Right cardiac atrium (tissue), 5 donors: ENCODE measurements at places on chromosomes 5 and 9.

GRCh38 chr9:133151041-133151440 is 12.7 kb downstream of the GBGT1 start:
- peak; percentile 53 for DNase-seq

GRCh38 chr9:135670721-135671590 is 7.8 kb downstream of the LCN9 start:
- no peak for DNase-seq

DNA sequence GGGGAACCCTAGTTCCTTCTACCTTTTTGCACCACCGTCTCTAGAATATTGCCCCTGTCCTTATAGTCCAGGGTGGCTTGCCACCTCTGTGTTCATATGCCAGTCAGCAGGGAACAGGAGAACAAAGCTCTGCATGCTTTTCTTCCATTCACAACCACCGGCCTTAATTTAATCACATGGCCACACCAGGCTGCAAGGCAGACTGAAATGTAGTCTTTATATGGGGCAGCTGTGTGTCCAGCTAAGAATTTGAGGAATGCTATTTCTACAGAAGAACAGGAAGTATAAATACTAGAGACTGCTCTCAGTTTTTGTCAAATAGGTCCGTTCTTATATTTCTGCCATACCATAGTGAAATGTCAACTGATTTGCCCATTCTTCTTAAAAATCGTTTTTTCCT is 5.8 kb downstream of the C5orf22 start:
- DNase-seq: no peak

GRCh38 chr9:8668751-8669150 is 869.2 kb upstream of the DMAC1 start:
- DNase-seq: no peak

DNA sequence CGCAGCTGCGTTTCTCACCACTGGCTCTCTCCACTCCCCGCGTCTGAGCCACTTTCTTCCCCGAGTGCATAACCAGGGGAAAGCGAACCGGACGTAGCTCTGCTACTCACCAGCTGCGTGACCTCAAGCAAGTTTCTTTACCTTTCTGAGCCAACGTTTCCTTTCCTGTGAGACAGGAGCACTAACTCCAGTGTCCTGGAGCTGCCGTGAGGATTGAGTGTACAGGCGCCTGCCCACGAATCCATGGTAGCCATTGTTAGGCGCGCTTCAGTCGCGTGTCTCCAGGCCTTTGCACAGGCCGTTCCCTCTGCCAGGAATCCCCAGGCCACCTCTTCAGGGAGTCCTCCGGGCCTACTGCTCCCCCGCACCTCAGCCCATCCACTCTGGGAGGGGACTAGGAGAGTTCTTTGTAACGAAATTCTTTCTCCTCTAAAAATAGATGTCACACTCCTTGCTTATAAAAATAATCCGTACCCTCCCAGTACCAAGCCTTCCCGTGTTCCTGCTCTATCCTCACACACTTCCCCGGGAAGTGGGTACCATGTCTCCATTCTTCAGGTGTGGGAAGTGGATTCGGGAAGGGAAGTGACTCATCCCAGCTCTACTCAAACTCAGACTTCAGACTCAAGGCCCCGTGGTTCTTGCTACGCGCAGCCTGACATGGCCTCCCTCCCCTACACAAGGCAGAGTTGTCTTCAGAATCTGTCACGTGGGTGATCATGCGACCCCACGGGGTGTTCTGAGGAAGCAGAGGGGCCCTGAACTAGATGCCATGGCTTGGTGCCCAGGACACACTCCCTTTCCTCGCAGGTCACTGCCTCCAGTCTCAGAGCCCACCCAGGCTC is 16.1 kb upstream of the CRB2 start:
- DNase-seq: no peak

- no peak for DNase-seq
Observed at GRCh38 chr9:120866651-120867050, 10.3 kb downstream of the PHF19 start.

GRCh38 chr9:135522137-135522877 is 1.1 kb downstream of the LCN1 start:
- DNase-seq: no peak

DNA sequence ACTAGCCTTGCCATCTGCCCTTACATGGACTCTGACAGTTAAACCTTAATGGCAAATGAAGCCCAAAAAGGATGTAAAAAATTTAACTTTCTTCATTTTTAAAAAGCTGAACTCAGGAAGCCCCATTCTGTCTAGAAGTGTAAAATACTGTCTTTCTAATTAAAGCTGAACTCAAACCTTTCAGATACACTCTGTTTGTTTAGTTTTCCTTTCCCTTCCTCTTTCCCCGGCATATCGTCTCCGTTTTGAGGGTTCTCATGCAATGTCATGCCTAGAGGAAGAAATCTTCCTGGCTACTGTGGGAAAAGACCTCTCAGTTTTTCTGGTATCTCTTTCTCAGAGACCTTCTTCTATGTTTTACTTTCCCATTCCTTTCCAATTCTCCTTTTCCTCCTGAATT is 841.5 kb downstream of the DTWD2 start:
- DNase-seq: no peak

DNA sequence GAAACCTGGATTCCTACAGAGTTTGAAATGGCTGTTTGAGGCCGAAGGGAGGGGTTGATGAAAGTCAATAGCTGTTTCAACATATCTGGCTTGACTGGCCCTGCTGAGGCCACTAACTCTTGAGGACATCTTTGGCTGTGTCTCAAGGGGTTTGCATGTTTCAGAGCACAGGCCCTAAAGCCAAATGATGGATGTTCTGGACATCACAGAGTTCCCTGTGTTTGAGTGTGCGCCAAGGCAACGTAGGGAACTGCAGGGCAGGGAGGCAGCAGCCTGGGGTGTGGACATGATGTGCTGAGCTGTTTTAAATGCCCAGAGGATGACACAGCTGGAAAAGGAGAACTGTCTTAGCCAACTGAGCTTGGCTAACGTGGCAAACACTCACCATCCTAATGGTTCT is 89.6 kb downstream of the RAPGEF1 start:
- DNase-seq: peak; percentile 69

- no peak for DNase-seq
Observed at GRCh38 chr9:96183751-96184150, 118.2 kb downstream of the HSD17B3 start.

- DNase-seq: no peak
Observed at GRCh38 chr9:82829818-82830217, 233.1 kb downstream of the RASEF start.

- no peak for DNase-seq
Observed at GRCh38 chr5:133405275-133406034, 206.9 kb downstream of the FSTL4 start.

DNA sequence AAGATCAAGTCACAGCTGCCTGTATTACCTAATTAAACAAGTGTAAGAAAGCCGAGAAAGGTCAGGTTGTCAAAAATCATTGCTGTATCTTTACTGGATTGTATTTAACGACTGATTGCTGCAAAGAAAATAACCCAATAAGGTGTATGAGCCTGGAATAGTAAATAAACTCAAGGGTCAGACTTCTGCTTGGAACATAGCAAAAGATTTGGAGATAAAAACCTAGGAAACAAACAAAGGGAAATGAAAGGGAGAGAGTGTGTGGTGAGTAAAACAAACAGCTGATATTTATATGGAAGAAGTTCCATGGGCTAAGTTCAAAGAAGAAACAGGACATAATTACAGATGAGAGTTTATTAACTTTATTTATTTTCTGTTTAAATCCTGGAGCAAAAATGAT is 354.0 kb downstream of the TLR4 start:
- no peak for DNase-seq

GRCh38 chr9:75545287-75545686 is 345.2 kb upstream of the PCSK5 start:
- DNase-seq: no peak

DNA sequence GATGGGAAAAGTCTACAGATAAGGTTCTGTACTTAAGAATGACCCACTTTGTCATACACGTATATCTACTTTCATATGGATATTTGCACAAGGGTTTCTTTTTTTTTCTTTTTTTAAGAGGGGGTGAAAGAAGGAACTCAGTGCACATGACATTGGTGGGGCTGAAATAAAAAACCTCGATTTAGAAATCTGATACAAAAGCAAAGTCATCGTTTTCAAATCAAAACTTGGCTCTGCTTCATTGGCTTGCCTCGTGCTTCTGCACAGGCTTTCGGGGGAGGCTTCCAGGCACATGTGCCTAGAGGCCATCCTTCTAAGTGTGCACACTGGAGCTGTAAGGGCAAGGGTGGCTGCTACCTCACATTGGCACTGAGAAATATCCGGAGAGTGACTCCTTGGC is 31.1 kb downstream of the PTTG1 start:
- DNase-seq: peak; percentile 32

DNA sequence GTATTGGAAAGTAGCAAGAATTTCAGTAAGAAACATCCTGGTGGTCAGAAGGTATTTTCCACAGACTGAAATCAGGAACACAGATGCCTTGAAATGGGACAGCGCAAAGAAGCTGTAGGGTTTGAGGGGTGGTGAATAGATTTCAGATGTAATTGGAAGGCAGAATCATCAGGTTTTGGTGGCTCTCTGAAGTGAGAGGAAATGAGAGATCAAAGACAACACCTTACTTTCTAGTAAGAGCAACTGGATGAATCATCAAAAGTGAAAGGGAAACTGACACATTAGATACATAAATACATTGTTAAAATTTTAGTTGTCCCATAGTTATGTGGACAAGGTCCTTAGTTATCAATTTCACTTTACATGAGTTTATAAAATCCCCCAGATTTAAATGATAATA is 188.2 kb upstream of the SLC27A6 start:
- no peak for DNase-seq
